CD4-positive, alpha-beta T cell treated with Interleukin-10 for 1 hour (primary cell): ENCODE measurements at places on chromosomes 5 and 9.

DNA sequence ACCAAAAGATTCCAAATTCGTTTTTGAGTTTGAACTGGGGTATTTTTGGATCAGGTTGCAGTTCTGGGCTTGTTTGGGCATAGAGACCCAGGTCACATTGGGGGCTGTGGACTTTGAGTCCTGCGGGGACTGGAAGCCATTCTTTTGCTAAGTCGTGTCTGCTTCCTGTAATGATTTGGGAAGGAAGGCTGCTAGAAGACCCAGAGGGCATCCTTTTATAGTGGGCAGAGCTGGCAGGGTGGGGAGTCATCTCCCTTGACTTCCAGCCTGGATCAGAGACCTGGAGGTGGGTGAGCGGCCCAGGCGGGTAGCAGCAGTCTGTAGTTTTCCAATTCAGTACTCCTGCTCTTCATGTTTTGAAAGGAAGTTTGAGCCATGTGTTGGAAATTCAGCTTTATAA, 11.3 kb downstream of the ZNF618 start:
- DNase-seq: no peak

GRCh38 chr5:27009540-27009915, 28.9 kb downstream of the CDH9 start:
- DNase-seq: no peak

GRCh38 chr9:125470767-125471580, 209.3 kb downstream of the GAPVD1 start:
- no peak for DNase-seq

- DNase-seq: no peak
Measured at GRCh38 chr9:79551994-79552393, 19.8 kb upstream of the TLE4 start.
